Cerebellum (tissue), 4 donors: ENCODE measurements at places on chromosomes 12 and 14. TPM values are rescaled to one million over a fixed set of nuclear protein-coding genes. Genes with fewer than 3 reads are reported as not detected.
A peak's percentile ranks its signal among the peaks of the same experiment; 100 is the strongest.

Gene GON7
- 10.2 TPM for total RNA-seq

Gene OVCH1
- 1.6 TPM for total RNA-seq

Gene TAS2R42
- not detected for total RNA-seq

Gene SMIM41
- total RNA-seq: 0.18 TPM

Gene FSCB
- 0.18 TPM for total RNA-seq

Gene GPR137C
- total RNA-seq: 41.9 TPM

Gene KRT6A
- total RNA-seq: not detected

Gene HSPB8
- total RNA-seq: 1.3 TPM

Gene RASAL1
- total RNA-seq: 0.27 TPM

DNA sequence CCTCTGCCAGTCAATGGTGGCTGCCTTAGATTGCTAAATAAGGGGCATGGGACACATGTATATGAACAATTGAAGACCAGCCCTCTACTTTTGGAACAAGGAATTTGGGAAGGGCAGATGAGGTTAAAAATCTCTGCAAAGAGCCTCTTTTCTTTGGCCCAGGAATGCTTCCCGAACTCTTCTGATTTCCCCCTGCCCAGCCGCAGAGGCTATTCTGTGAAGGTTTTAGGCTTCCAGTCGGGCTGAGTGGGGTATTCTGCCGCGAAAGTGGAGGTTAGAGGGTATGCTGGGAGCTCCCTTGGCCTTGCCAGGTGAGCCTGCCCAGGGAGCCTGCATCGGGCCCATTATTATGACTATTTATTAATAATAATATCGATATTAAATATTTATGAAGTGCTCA lies 1.2 kb downstream of the POU6F1 start:
- DNase-seq: peak; percentile 27

DNA sequence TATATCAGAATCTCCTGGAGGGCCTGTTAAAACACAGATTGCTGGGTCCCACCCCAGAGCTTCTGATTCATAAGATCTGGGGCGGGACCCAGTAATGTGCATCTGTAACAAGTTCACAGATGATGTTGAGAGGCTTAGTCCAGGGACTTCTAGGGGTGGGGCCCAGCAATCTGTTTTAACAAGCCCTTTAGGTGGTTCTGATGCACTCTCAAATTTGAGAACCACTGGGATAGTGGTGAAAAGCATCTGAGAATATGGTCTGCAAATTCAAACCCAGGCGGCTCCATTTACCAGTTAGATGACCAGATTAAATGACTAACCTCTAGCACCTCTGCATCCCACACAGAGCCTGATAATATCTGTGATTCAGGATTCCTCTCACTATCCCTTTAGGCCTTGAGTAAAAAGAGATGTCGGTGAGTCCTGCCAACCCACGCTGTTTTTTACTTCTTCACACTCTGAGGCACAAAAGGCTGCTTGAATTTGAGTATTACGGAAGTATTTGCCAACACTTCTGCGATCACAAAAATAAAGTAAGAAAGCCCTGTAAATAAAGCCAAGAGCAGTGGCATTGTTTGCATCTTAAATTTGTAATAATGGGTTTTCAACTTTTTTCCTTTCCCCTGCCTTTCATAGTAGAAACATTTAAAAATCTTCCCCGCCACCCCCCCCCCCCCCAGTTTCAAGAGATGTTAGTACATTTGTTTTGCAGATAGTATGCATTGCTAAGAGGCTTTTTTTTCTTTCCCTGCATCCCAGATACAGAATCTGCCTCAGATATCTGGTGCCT lies 1.8 kb upstream of the FRS2 start:
- no peak for DNase-seq

GRCh38 chr14:33250963-33251362 lies 312.3 kb downstream of the NPAS3 start:
- DNase-seq: no peak

GRCh38 chr12:107373238-107373809 lies 280.0 kb upstream of the CRY1 start:
- no peak for DNase-seq

DNA sequence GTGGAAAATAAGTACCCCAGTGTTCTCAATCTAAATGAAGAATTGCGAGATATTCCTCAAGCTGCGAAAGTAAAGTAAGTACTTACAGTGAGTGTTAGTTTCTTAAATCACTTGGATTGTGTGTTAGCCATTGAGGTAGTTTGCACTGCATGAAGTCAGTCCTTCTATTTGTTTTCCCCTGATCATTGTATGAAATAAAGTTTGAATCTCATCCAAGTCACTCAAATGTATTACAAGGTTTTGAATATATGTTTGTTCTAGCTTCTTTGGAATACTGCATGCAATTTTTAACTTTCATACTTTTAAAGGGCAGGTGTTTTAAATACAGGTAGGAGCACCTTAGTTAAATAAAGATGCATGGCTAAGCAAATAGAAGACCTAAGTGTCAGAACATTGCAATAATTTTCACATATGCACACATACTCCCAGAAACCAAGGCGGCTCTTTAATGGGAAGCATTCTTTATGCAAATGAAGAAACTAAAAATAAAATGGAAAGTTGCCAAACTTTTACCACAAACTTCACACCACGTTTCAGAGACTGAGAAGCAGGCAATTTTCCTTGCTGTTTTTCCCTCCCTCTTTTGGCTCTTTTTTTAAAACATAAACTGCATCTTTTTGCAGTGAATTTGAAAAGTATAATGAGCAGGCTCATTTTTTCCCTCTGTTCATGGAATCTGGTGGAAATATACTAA lies 105.6 kb downstream of the GPR135 start:
- no peak for DNase-seq

GRCh38 chr12:68070957-68071356 lies 81.7 kb downstream of the IFNG-AS1 start:
- DNase-seq: no peak

- no peak for DNase-seq
These were observed 4.4 kb downstream of the TXNRD1 start for GRCh38 chr12:104219908-104220404.

DNA sequence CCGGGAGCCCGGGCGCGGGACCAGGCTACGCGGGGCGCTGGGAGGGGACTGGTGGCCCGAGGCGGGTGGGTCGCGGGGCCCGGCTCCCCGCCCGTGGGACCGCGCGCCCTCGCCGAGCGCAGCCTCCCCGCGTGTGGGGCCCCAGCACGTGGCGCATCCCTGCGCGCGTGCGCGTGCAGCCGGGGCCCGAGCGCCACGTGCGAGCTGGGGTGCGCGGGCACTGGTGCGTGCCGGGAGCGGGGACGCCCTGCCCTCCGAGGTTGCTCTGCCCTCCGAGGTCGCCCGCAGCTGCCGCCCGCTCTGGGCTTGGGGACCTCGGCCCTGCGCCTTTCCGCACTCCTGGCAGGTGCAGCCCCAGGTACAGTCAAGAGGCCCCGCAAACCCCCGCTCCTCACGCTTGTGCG lies 365 bp upstream of the CCDC88C start:
- peak; percentile 33 for DNase-seq

DNA sequence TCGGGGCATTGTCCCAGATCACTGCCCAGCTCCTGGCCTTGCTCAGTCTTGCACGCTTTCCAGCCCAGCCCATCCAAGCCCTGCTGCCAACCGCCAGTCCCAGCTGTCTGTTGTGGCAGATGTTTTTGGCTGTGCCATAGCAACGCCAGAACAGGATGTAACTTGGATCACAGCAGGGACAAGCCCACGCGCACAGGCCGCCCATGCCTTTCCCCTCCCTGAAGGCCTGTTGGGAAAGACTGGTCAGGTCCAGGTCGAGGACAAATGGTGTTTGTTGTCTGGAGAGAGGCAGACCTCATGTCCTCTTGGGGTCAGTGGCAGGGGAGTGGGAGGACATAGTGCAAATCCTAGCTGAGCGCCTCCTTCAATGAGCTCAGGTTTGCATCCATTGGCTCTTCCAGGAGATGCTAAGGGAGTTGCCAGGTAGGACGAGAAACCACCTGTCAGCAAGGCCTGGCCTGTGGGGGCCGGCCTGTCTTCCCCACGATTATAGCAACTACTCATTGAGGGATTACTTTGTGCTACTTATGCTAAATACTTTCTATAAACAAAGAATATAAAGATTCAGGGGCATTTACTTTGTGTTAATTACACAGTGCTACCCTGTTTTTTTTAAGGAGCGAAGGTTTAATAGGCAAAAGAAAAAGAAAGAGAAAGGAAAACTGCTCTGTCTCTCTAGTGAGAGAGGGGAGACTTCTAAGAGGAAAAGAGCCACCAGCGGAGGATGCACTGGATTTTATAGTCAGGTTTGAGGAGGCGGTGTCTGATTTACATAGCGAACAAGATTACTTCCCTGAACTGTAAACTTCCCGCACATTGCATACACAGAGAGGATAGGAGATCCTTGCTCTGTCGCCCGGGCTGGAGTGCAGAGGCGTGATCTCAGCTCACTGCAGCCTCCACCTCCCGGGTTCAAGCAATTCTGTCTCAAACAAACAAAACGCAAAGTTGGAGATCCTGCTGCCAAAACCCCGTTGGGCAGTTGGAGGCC lies 42.8 kb upstream of the CORO1C start:
- no peak for DNase-seq

DNA sequence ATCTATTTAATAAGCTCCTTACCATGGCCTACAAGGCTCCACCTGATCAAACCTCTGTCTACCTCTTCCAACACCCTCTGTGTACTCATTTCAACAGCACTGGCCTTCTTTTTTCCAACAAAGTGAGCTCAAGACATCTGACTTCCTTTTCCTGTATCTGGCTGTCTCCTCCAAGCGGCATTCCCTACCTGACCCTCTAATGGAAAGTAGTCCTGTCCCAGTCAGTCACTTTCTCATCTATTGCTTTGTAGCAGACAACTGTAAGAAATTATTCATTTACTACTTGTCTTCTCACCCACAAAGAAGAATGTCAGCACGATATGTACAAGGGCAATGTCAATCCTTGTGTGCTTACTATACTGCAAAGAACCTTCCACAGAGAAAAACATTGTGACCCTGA lies 149.6 kb downstream of the MED13L start:
- no peak for DNase-seq

GRCh38 chr14:87407344-87407743 lies 585.6 kb downstream of the GALC start:
- DNase-seq: no peak

GRCh38 chr14:96354246-96354645 lies 8.9 kb downstream of the ATG2B start:
- DNase-seq: no peak

DNA sequence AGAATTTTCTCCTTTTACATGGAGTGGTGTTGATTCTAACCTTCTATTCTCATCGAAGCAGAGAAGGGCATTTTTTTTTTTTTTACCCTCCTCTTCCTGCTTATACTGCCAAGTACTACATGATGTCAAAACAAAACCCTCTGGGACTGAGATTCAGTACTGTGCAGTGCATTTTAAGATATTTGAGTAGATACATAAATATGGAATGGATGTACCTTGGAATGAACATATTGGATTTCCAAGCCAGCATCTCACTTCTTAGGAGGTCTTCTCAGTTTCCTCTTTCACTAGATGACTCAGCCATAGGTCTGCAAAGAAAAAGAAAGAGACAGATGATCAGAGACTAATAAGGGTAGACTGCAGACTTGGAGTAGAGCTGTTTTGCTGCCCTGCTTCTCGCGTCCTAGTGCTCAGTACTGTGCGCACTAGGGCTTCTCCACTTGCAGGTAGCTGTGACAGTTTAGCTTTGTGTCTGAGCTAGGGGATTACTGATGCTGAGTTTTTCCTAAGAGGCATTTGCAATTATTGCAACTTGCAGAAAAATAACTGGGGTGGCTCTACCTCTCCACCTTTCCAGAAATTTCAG lies 20.4 kb downstream of the TPH2 start:
- no peak for DNase-seq

DNA sequence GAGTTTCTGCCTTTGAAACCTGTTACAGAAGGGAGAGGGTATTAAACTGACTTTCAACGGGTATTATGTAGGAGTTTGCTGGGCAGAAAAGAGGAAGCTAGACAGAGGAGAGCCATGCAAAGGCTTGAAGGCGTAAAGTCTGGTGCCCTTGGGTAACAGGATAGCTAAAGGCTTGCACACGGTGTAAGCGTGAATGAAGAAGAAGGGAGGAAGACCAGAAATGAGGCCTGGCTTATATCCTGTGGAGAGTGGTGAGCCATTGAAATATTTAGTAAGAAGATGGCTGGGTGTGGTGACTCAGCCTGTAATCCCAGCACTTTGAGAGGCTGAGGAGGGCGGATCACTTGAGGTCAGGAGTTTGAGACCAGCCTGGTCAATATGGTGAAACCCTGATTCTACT lies 22.6 kb downstream of the SUDS3 start:
- DNase-seq: no peak
